ENCODE measurements at places on chromosomes 5 and 9. TPM values are rescaled to one million over a fixed set of nuclear protein-coding genes. Genes with fewer than 3 reads are reported as not detected.

The UBE2QL1 gene
- not detected for total RNA-seq

The LCN9 gene
- total RNA-seq, result not detected

The SH3GL2 gene
- under 0.01 TPM for total RNA-seq

The PAEP gene
- total RNA-seq, result not detected

The AHRR gene
- 6.2 TPM for total RNA-seq

The PDE6A gene
- under 0.01 TPM for total RNA-seq

The C9orf153 gene
- total RNA-seq, result not detected

The COMMD10 gene
- 47.6 TPM for total RNA-seq

The TAF1L gene
- not detected for total RNA-seq

The ST6GALNAC6 gene
- 46.1 TPM for total RNA-seq

The CTSV gene
- 0.67 TPM for total RNA-seq

The PRSS3 gene
- 14.1 TPM for total RNA-seq

The BTNL3 gene
- not detected for total RNA-seq

The HIGD2A gene
- total RNA-seq, result 57.8 TPM

The CRHBP gene
- 0.29 TPM for total RNA-seq

The IFNB1 gene
- not detected for total RNA-seq

The KIF20A gene
- 61.7 TPM for total RNA-seq

The GABRA6 gene
- total RNA-seq, result not detected

The MACIR gene
- total RNA-seq, result 11.2 TPM

The LCN15 gene
- not detected for total RNA-seq

The MYOT gene
- not detected for total RNA-seq

The CORO2A gene
- total RNA-seq, result 0.48 TPM

The ANXA2R gene
- total RNA-seq, result 5.4 TPM

The TENT4A gene
- total RNA-seq, result 20.3 TPM

The TRMT10B gene
- total RNA-seq, result 3.3 TPM

The IFNA2 gene
- total RNA-seq, result not detected
